A549 treated with GW870086 at 1 μM for 4 hours (cell line): ENCODE measurements at places on chromosomes 4 and X. TPM values are rescaled to one million over a fixed set of nuclear protein-coding genes. Genes with fewer than 3 reads are reported as not detected.

Gene PPP1R2C
- not detected in 5 replicates for total RNA-seq

Gene PNCK
- total RNA-seq: 0.13 to 0.31 TPM (median 0.24 TPM) in 4 of 5 replicates, not detected in the other

Gene GC
- not detected in 5 replicates for total RNA-seq

Gene RNF175
- not detected in 5 replicates for total RNA-seq

Gene MID2
- total RNA-seq: 7.2 to 9.8 TPM (median 8.4 TPM) in 5 replicates

Gene IL21
- total RNA-seq: not detected in 5 replicates

Gene GNRHR
- total RNA-seq: not detected in 5 replicates

Gene ARHGAP36
- total RNA-seq: not detected in 5 replicates

Gene PNMA5
- not detected in 5 replicates for total RNA-seq

Gene SCD5
- 6.0 to 8.8 TPM (median 7.4 TPM) in 5 replicates for total RNA-seq

Gene FAM193A
- total RNA-seq: 7.5 to 8.5 TPM (median 8.5 TPM) in 5 replicates

Gene ODAPH
- total RNA-seq: not detected in 5 replicates

Gene BTC
- 0.69 to 1.2 TPM (median 1.2 TPM) in 5 replicates for total RNA-seq

Gene GABRG1
- not detected in 5 replicates for total RNA-seq

Gene SYTL4
- total RNA-seq: 1.5 to 3.8 TPM (median 2.9 TPM) in 5 replicates
